ENCODE measurements at places on chromosomes 11 and 22. TPM values are rescaled to one million over a fixed set of nuclear protein-coding genes. Genes with fewer than 3 reads are reported as not detected.

GRCh38 chr22:43819421-43819921, 7.4 kb upstream of the EFCAB6 start:
- no peaks in the 10 kb centered on the region for H3K36me3 ChIP-seq
- no peak overlapping the region for H3K4me3 ChIP-seq
- no peaks in the 10 kb centered on the region for H3K27me3 ChIP-seq
- no peak for DNase-seq

DNA sequence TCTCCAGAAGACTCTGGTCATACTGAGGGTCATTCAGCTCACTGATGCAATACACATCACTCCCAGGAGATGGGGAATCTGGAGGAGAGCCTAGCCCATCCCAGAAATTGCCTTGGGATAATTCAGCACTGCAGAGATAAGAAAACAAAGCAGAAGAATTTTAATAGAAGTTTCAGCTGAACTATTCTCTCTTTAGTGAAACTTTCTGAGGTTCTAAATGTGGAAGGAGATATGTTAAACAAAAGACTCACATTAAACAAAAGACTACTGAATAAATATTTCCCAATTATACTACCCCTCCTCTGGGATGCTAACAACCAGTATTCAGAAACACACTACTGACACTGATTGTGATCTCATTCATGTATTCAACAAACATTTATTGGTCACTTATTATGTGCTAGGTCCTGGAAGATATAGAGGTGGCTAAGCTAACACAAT, 47.8 kb downstream of the C2CD3 start:
- H3K27me3 ChIP-seq: no peaks in the 10 kb centered on the region
- H3K4me3 ChIP-seq: no peak overlapping the region
- H3K4me1 ChIP-seq: no peaks in the 10 kb centered on the region
- no peak overlapping the region for H3K27ac ChIP-seq
- no peak for DNase-seq

- H3K27ac ChIP-seq: peak overlapping the region; percentile 73
- no peak for DNase-seq
- H3K36me3 ChIP-seq: peaks cover 8% of the 10 kb centered on the region
- H3K27me3 ChIP-seq: no peaks in the 10 kb centered on the region
- peaks cover 4% of the 10 kb centered on the region for H3K4me1 ChIP-seq
Observed at GRCh38 chr11:112175599-112175952, 264 bp downstream of the BCO2 start.

DNA sequence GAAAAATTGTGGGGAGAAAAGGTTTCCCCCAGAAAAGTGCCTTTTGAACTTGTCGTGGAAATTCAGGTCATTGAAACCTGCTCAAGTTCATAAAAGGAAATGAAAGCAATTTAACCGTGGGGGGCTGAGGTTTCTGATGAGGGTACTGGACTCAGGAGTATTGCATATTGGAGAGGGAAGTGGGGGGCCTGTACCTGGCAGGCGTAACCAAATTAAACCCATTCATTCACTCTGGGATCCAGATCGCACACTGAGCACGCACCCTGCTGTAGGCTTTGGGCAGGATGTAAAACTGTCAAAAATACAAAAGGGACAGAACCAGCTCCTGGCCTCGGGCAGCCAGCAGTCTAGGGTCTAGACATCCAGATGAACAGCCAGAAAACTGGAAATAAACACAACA, 1517.4 kb downstream of the BRD1 start:
- no peaks in the 10 kb centered on the region for H3K36me3 ChIP-seq
- H3K27ac ChIP-seq: no peak overlapping the region
- H3K4me3 ChIP-seq: no peak overlapping the region
- no peak for DNase-seq
- no peaks in the 10 kb centered on the region for H3K4me1 ChIP-seq

- peaks cover 10% of the 10 kb centered on the region for H3K4me1 ChIP-seq
- H3K4me3 ChIP-seq: peak overlapping the region; percentile 9
- H3K36me3 ChIP-seq: no peaks in the 10 kb centered on the region
Observed at GRCh38 chr11:72639502-72640375, 34.5 kb downstream of the PDE2A start.

- no peak overlapping the region for H3K27ac ChIP-seq
- no peak for DNase-seq
- no peaks in the 10 kb centered on the region for H3K27me3 ChIP-seq
- H3K4me1 ChIP-seq: no peaks in the 10 kb centered on the region
Observed at GRCh38 chr11:87290304-87290922, 252.7 kb downstream of the TMEM135 start.

DNA sequence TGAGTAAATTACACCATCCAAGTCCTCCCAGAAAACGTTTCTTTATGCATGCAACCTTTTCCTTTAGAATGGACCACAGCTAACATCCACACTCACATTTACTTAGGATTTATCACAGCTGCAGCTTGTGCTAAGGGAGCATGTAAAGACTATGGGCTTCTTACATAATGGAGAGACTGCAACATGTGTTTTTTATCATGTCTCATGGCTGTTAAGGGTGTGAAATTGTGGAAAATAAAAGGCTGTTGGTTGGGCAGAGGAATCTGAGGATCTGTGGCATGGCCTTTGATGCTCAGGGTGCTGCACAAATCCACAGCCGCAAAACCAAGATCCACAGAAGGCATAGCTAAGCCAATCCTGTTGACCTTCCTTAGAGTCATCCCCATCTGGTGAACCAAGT, 112.0 kb upstream of the MTNR1B start:
- no peak for DNase-seq
- H3K36me3 ChIP-seq: no peaks in the 10 kb centered on the region
- no peaks in the 10 kb centered on the region for H3K27me3 ChIP-seq
- H3K4me3 ChIP-seq: no peak overlapping the region
- no peak overlapping the region for H3K27ac ChIP-seq

GRCh38 chr11:44530413-44531115, 34.9 kb upstream of the CD82 start:
- H3K4me3 ChIP-seq: no peak overlapping the region
- H3K27ac ChIP-seq: no peak overlapping the region
- no peaks in the 10 kb centered on the region for H3K36me3 ChIP-seq
- no peaks in the 10 kb centered on the region for H3K4me1 ChIP-seq
- no peaks in the 10 kb centered on the region for H3K27me3 ChIP-seq

DNA sequence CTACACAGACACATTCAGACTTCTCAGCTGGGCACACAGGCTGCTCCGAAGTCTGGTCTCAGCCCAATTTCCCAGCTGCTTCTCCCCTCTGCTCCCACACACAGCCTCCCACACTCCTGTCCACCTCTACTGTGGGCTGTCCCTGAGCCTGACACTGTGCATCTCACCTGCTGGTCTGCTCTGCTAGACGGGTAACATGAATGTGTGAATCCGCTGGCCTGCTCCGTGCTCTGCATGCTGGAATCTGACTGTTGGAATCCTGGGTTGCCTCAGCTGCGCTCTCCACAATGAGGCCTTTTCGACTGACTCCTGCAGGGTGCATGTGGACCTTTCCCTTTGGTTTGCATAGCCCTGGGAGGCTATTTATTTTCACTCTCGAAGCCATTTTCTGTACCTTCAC, 489.5 kb upstream of the B3GAT1 start:
- H3K27me3 ChIP-seq: no peaks in the 10 kb centered on the region
- H3K36me3 ChIP-seq: no peaks in the 10 kb centered on the region
- no peaks in the 10 kb centered on the region for H3K4me1 ChIP-seq

GRCh38 chr22:38030311-38031133, 26.7 kb upstream of the PICK1 start:
- no peaks in the 10 kb centered on the region for H3K36me3 ChIP-seq
- H3K4me1 ChIP-seq: peaks cover 6% of the 10 kb centered on the region
- DNase-seq: no peak

DNA sequence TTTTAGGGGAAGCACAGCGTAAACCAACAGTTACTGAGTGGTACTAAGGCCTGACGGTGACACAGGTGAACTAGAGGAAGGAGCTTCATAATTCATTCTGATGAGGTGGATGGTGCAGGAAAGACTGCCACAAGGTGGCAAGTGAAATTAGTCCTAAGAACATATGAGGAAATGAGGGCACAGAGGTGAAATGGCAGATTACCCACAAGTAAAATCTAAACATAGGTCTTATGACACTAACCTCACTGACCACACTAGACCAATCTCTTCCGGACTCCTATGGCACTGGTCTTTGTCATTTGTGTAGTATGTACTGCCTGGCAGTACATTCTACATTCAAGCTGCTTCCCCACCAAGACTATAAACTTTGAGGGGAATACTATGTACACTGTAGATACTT, 20.2 kb downstream of the GAB2 start:
- no peaks in the 10 kb centered on the region for H3K27me3 ChIP-seq
- H3K27ac ChIP-seq: no peak overlapping the region
- no peak for DNase-seq
- no peaks in the 10 kb centered on the region for H3K36me3 ChIP-seq
- no peaks in the 10 kb centered on the region for H3K4me1 ChIP-seq
- no peak overlapping the region for H3K4me3 ChIP-seq

GRCh38 chr11:117914398-117914761, 14.8 kb downstream of the TMPRSS13 start:
- peak; percentile 30 for DNase-seq
- H3K27me3 ChIP-seq: no peaks in the 10 kb centered on the region
- no peaks in the 10 kb centered on the region for H3K36me3 ChIP-seq

- H3K36me3 ChIP-seq: no peaks in the 10 kb centered on the region
- H3K4me3 ChIP-seq: no peak overlapping the region
- no peak for DNase-seq
- no peaks in the 10 kb centered on the region for H3K4me1 ChIP-seq
- no peak overlapping the region for H3K27ac ChIP-seq
Observed at GRCh38 chr11:21811572-21811971, 381.3 kb upstream of the ANO5 start.

- H3K4me1 ChIP-seq: no peaks in the 10 kb centered on the region
- no peak overlapping the region for H3K4me3 ChIP-seq
- no peak overlapping the region for H3K27ac ChIP-seq
- H3K27me3 ChIP-seq: no peaks in the 10 kb centered on the region
- no peak for DNase-seq
Observed at GRCh38 chr22:24390156-24390555, 37.2 kb upstream of the ADORA2A start.

The FBLN1 gene
- total RNA-seq: 8.3 TPM

The PTPN5 gene
- total RNA-seq: not detected

The PRODH gene
- not detected for total RNA-seq

The MS4A4A gene
- total RNA-seq: 12.0 TPM

The LARGE2 gene
- 1.9 TPM for total RNA-seq

Data from liver (tissue), 10 donors.